ENCODE measurements at places on chromosomes 2 and 18.

GRCh38 chr2:232350804-232351685 lies 27.5 kb upstream of the ALPP start:
- no peaks in the 10 kb centered on the region for H3K36me3 ChIP-seq
- no peak overlapping the region for H3K27ac ChIP-seq
- H3K4me1 ChIP-seq, result no peaks in the 10 kb centered on the region

DNA sequence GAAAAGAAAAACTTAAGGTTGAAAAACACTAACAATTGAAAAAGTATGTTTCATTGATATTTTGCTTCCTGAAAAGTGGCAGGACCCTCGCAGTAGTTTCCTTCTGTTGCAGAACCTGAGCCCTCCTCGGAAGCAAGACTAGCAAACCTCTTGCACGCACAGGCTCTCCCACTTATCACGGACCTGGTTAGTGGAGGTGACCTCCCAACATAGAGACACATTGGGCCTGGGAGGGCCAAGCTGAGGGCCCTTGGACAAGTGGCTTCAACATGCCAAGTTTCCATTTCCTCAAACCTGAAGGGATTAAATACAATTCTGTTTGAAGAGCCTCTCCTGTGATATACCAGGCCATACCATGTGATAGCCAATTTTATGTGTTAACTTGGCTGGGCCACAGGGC lies 133.4 kb upstream of the AGAP1 start:
- H3K27ac ChIP-seq, result no peak overlapping the region
- no peak for DNase-seq
- no peaks in the 10 kb centered on the region for H3K4me1 ChIP-seq
- no peak overlapping the region for H3K4me3 ChIP-seq
- H3K36me3 ChIP-seq, result no peaks in the 10 kb centered on the region

- H3K27me3 ChIP-seq, result no peaks in the 10 kb centered on the region
- DNase-seq, result no peak
- H3K4me1 ChIP-seq, result no peaks in the 10 kb centered on the region
- H3K36me3 ChIP-seq, result no peaks in the 10 kb centered on the region
- no peak overlapping the region for H3K4me3 ChIP-seq
Measured at GRCh38 chr18:34911661-34912384, 129.4 kb upstream of the MAPRE2 start.

- DNase-seq, result no peak
- H3K36me3 ChIP-seq, result peaks cover 4% of the 10 kb centered on the region
- H3K4me1 ChIP-seq, result peaks cover 28% of the 10 kb centered on the region
- no peaks in the 10 kb centered on the region for H3K27me3 ChIP-seq
Measured at GRCh38 chr2:105371156-105371555, 27.7 kb downstream of the FHL2 start.

DNA sequence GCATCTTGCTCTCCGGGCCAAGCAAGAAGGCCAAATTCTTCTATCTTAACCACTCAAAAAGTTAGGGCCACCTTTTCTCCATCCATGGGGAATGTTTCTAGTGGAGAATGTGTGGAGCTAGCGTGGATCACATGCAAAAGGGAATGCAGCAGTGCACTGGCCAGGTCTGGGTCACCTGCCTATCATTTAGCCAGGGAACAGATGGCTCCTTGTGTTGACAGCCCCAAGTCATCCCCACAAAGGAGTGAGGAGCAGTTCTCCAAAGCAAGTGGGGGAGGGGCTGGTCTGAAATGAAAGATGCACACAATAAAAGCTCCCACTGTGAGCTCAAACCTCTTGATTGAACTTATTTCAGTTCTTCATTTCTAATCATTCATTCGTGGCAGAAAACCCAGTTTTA lies 19.1 kb downstream of the EPB41L3 start:
- H3K36me3 ChIP-seq, result no peaks in the 10 kb centered on the region
- DNase-seq, result no peak
- H3K27me3 ChIP-seq, result no peaks in the 10 kb centered on the region
- H3K4me3 ChIP-seq, result no peak overlapping the region
- no peak overlapping the region for H3K27ac ChIP-seq

DNA sequence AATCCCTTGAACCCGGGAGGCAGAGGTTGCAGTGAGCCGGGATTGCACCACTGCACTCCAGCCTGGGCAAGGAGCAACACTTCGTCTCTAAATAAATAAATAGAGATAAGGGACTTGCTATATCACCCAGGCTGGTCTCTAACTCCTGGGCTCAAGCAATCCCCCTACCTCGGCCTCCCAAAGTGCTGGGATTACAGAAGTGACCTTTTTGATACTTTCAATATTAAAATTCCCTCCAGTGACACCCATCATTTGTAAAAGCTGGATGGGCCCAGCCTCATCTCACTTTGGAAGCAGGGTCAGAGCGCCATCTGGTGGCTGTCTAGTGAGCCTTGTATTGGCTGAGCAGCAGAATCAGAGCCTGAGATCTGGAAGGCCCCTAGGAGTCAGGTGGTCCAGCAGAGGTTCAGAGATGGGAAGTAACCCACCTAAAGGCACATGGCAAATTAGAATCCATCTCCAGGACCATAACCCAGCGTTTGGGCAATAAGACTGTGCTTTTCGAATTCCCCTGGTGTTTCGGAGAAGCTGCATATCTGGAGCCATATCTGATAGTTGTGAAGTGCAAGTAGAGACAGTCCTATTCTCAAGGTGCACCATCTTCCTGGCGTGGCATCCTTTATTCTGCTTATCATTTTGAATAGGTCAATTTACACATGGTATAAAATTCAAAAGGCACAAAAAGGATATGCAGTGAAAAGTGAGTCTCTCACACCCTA lies 18.3 kb upstream of the SLC35F6 start:
- H3K4me3 ChIP-seq, result no peak overlapping the region
- peak; percentile 58 for DNase-seq
- peaks cover 2% of the 10 kb centered on the region for H3K27me3 ChIP-seq
- peaks cover under 1% of the 10 kb centered on the region for H3K4me1 ChIP-seq
- H3K27ac ChIP-seq, result no peak overlapping the region

DNA sequence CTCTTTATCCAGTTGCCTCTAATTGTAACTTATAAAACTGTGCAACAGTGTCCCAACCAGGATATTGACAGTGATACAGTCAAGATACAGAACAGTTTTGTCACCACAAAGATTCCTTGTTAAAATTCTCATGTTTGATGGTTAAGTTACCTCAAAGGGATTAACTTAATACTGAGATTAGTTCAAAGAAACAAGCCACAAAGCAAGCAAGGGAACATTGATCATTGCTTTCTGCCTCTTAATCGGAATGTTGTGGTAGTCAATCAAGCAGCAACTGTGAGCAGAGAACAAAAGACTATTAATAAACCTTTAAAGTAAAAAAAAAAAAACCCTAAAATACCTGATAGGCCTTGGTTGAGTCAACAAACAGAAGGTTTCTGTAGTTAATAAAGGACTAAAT lies 352.3 kb downstream of the PARD3B start:
- peaks cover 35% of the 10 kb centered on the region for H3K36me3 ChIP-seq
- H3K27me3 ChIP-seq, result no peaks in the 10 kb centered on the region
- DNase-seq, result no peak
- no peak overlapping the region for H3K27ac ChIP-seq
- H3K4me1 ChIP-seq, result peaks cover 29% of the 10 kb centered on the region

- H3K27me3 ChIP-seq, result peaks cover 2% of the 10 kb centered on the region
- DNase-seq, result no peak
- no peak overlapping the region for H3K27ac ChIP-seq
- no peak overlapping the region for H3K4me3 ChIP-seq
Measured at GRCh38 chr2:241967467-241968144, 98.1 kb downstream of the RTP5 start.

DNA sequence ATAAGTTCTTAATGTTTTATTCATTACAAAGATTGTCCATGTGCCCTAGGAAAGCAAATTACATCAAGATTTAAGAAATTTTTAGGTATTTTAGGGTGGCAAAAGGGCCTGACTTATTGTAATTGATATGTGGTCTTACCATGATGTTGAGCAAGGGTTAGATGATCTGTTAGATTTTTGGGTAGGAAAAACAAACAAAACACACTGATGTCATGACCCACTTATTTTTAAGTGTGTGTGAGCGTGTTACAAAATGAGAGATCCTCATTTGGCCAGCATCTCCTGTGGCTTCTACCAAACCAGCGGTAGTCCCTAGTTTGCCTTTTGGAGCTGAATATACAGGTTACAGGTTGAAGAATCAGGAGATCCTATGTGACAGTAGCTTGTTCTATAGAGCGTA lies 89.8 kb upstream of the ITGB6 start:
- H3K36me3 ChIP-seq, result peaks cover 47% of the 10 kb centered on the region
- no peaks in the 10 kb centered on the region for H3K27me3 ChIP-seq
- peaks cover 7% of the 10 kb centered on the region for H3K4me1 ChIP-seq
- no peak overlapping the region for H3K27ac ChIP-seq
- DNase-seq, result no peak
- no peak overlapping the region for H3K4me3 ChIP-seq

- no peak for DNase-seq
- H3K27me3 ChIP-seq, result no peaks in the 10 kb centered on the region
- H3K27ac ChIP-seq, result no peak overlapping the region
- H3K4me1 ChIP-seq, result no peaks in the 10 kb centered on the region
Measured at GRCh38 chr2:15799432-15799827, 140.9 kb upstream of the MYCN start.

- no peak for DNase-seq
- no peak overlapping the region for H3K4me3 ChIP-seq
- no peaks in the 10 kb centered on the region for H3K4me1 ChIP-seq
- no peak overlapping the region for H3K27ac ChIP-seq
Measured at GRCh38 chr2:190080527-190081049, 18.1 kb upstream of the MSTN start.

DNA sequence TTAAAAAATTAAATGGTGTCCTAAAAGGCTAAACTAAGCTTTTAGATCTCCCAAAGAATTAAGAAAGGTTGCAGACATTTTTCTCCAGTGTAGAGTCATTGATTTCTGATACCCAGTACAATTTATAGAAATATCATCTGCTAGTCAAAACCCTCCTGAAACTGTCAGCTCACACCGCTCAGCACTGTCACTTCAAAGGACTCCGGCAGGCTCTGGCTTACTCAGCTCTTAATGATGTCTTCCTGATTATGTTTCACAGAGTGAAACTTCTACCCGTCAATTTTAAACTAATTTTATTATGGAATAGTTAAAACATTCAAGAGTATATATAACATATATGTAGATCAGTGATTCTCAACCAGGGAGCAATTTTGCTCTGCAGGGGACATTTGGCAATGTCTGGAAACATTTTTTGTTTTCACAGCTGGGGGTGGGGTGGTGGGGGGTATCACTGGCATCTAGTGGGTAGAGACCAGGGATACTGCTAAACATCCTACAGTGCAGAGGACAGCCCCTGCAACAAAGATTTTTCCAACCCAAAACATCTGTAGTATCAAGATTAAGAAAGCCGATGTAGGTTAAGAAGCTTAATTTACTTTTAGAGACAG lies 31.6 kb downstream of the CDK15 start:
- H3K4me1 ChIP-seq, result no peaks in the 10 kb centered on the region
- no peaks in the 10 kb centered on the region for H3K36me3 ChIP-seq
- no peak overlapping the region for H3K4me3 ChIP-seq
- no peak for DNase-seq
- no peak overlapping the region for H3K27ac ChIP-seq
- peaks cover 8% of the 10 kb centered on the region for H3K27me3 ChIP-seq

GRCh38 chr2:10058251-10059015 lies 15.1 kb downstream of the KLF11 start:
- H3K4me1 ChIP-seq, result peaks cover 4% of the 10 kb centered on the region
- peaks cover 5% of the 10 kb centered on the region for H3K36me3 ChIP-seq

DNA sequence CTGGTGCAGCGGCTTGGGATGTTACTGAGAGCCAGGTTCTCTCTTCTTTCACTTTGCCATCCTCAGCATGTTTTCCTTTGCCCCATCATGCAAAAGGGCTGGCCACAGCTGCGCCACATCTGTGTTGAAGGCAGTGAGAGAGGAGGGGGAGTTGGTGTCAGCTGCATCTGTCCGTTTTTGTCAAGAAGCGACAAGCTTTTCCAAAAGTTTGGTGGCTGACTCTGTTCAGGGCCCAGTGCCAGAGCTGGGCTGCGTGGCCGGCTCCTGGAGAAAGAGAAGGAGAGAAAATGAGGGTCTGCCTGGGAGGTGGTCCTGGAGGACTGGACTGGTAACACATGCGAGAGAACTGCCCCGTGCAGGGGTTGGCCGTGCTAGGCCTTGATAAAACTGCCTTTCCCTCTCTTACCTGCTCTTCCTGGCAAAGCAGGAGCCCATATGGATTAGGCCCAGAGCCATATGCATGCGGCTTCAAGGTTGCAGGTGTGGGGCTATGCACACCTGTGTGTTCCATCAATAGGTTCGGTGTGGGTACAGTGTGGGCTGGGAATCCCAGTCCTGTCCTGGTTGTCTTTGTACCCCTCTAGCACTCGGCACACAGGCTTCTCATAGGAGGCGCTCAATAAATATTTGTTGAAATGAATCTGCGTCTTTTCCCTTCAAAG lies 9.0 kb downstream of the RNF144A start:
- no peak overlapping the region for H3K27ac ChIP-seq
- peaks cover 38% of the 10 kb centered on the region for H3K4me1 ChIP-seq
- no peaks in the 10 kb centered on the region for H3K27me3 ChIP-seq
- no peak for DNase-seq
- H3K4me3 ChIP-seq, result no peak overlapping the region

DNA sequence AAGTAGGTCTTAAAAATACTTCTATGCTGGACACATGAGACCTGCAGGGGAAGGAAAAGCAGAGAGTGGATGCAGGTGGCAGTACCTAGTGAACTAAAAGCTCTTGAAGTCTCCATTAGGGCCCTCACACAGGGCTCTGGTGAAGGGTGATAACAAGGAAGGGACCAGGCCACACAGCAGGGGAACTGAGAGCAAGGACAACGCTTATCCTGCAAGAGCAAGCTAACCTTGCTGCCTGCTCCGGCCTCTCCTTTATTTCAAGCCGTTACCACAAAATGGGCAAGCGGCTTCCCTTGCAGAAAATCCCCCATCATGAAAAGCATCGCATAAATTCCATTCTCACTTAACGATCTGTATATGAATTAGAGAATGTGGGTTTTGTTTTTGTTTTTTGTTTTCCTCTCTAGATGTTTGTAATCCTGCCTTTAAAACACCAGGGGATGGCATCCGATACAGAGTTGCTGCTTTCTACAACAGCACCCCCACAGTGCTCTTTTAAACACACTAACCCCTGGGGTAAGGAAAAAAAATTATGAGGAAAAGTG lies 64.5 kb downstream of the CACNB4 start:
- H3K27ac ChIP-seq, result no peak overlapping the region
- no peaks in the 10 kb centered on the region for H3K4me1 ChIP-seq
- H3K36me3 ChIP-seq, result no peaks in the 10 kb centered on the region
- no peak for DNase-seq
